ENCODE measurements at places on chromosomes 4 and X. TPM values are rescaled to one million over a fixed set of nuclear protein-coding genes. Genes with fewer than 3 reads are reported as not detected.

The RNF150 gene
- total RNA-seq, result 1.9 TPM

The GDPD2 gene
- total RNA-seq, result 68.7 TPM

The C1QTNF7 gene
- total RNA-seq, result 0.91 TPM

The GAGE12J gene
- not detected for total RNA-seq

The SUPT20HL2 gene
- total RNA-seq, result not detected

DNA sequence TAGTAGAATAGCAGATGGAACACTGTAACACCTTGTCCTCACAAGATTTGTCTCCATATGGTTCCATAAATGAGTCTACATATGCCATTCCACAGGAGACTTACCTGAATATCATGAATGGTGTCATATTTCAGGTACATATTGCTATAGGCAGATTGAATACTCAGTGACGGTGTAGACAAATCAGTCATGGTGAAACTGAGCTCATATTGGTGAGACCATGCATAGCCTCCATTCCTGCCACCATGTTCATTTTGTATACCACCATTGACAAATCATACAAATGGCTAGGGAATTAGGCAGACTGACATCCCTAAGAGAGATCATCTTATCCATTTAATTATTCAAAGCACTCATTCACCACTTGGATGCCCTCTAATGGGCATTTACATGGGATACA lies 38.0 kb upstream of the SPP1 start:
- no peak overlapping the region for H3K27ac ChIP-seq
- H3K4me1 ChIP-seq, result no peaks in the 10 kb centered on the region
- no peaks in the 10 kb centered on the region for H3K36me3 ChIP-seq

GRCh38 chr4:15416357-15417232 lies 11.2 kb upstream of the C1QTNF7 start:
- DNase-seq, result no peak
- no peaks in the 10 kb centered on the region for H3K27me3 ChIP-seq
- no peaks in the 10 kb centered on the region for H3K36me3 ChIP-seq
- peaks cover 8% of the 10 kb centered on the region for H3K4me1 ChIP-seq

- no peak overlapping the region for H3K4me3 ChIP-seq
- DNase-seq, result no peak
- no peaks in the 10 kb centered on the region for H3K36me3 ChIP-seq
- H3K4me1 ChIP-seq, result no peaks in the 10 kb centered on the region
Observed at GRCh38 chr4:109942292-109942926, 29.7 kb downstream of the EGF start.

All from suprapubic skin (tissue), 4 donors.